Ammon's horn (tissue), 1 donor: ENCODE measurements at places on chromosomes 3 and 15.

DNA sequence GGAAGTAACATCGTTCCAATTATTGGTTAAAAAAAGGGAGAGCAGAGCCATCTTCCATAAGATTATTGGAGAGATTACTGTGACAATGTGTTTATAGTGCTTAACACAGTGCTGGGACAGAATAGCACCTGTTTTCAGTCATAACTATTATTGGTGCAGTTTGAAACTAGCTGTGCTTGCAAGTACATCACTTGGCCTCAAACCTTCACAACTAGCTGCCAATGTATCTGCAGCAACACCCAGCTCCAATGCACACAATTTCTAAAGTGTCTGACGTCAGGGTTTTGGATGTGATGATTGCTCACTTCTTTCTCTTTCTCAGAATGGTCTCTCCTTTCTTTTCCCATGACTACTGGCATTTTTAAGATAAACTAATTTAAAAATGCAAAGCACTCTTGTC lies 246.2 kb downstream of the SV2B start:
- DNase-seq, result no peak

GRCh38 chr15:58549785-58550074 lies 117.9 kb downstream of the LIPC start:
- peak; percentile 35 for DNase-seq

GRCh38 chr3:33202711-33203457 lies 15.7 kb downstream of the SUSD5 start:
- DNase-seq, result no peak

DNA sequence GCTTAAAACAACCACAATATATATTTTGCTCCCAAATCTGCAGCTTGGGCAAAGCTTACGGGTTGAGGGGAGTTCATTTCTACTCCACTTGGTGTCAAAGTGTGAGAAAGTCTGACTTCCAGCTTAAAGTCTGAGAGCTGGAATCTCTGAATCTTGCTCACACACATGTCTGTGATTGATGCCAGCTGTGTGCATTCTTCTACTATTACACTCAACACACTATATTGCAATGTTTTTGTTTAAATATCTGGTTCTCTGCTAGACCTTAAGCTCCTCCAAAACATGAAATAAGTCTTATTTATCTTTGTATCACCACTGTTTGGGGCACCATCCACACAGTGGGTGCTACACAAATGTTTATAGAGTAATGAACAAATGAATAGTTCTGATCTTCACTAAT lies 36.7 kb upstream of the SECISBP2L start:
- DNase-seq, result no peak

DNA sequence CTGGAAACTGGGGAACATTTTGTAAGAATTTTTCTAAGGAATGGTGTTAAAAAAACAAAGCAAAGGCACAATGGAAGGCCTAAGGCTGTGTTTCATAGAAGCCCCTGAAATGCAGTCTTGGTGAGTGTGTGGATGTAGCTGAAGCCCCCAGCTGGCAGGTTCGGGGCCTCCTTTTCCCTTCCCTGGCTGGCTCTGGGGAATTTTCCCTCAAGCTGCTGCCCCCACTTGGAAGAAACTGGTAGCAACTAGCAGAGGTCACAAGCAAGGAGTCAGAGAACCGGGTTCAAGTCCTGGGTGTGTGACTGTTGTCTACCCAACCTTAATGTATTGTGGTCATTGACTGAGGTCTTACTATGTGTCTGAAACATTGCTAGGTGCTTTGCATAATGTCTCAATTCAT lies 85.3 kb upstream of the MYZAP start:
- no peak for DNase-seq

- no peak for DNase-seq
Measured at GRCh38 chr15:60777558-60777957, 298.6 kb upstream of the ICE2 start.

GRCh38 chr3:161890147-161890625 lies 393.6 kb downstream of the OTOL1 start:
- no peak for DNase-seq

DNA sequence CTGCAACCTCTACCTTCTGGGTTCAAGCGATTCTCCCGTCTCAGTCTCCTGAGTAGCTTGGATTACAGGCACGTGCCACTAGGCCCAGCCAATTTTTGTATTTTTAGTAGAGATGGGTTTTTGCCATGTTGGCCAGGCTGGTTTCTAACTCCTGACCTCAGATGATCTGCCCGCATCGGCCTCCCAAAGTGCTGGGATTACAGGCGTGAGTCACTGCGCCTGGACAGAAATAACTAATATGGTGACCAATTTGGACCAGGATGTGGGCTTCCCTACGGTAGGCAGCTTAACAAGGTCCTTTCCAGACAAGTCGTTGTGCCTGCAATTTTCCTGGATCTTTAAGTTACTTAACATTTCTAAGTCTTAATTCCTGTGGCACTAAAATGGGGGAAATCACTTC lies 14.8 kb downstream of the WDR53 start:
- no peak for DNase-seq

DNA sequence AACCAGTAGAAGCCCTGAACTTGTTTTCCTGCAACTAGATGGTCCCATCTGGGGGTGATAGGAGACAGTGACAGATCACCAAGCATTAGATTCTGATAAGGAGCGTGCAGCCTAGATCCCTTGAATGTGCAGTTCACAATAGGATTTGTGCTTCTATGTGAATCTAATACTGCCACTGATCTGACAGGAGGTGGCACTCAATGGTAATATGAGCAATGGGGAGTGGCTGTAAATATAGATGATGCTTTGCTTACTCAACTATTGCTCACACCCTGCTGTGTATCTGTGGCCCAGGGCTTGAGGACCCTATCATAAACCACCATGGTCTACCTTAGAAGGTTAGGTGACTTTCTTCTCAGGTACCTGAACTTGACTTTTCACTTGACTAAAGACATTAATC lies 417.1 kb upstream of the ARHGEF26 start:
- DNase-seq, result no peak

GRCh38 chr3:167151636-167152035 lies 228.5 kb downstream of the ZBBX start:
- DNase-seq, result no peak

DNA sequence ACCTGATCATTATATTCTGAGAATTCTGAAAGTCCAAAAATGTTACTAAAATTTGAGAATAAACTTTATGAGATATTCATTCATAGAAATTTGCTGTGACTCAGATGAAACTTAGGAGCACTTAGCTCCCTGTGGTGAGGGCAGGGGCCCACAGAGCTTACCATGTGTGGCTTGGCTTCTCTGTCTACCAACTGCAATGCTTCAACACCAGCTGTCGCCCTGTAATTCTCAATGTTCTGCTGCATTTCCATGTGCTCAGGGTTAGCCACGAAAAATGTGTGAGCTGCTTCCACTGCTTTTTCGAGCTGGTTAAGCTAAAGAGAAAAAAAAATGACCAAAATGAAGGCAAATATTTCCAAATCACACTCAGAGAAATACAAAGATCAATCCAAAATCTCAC lies 125.6 kb downstream of the P3H2 start:
- peak; percentile 45 for DNase-seq

DNA sequence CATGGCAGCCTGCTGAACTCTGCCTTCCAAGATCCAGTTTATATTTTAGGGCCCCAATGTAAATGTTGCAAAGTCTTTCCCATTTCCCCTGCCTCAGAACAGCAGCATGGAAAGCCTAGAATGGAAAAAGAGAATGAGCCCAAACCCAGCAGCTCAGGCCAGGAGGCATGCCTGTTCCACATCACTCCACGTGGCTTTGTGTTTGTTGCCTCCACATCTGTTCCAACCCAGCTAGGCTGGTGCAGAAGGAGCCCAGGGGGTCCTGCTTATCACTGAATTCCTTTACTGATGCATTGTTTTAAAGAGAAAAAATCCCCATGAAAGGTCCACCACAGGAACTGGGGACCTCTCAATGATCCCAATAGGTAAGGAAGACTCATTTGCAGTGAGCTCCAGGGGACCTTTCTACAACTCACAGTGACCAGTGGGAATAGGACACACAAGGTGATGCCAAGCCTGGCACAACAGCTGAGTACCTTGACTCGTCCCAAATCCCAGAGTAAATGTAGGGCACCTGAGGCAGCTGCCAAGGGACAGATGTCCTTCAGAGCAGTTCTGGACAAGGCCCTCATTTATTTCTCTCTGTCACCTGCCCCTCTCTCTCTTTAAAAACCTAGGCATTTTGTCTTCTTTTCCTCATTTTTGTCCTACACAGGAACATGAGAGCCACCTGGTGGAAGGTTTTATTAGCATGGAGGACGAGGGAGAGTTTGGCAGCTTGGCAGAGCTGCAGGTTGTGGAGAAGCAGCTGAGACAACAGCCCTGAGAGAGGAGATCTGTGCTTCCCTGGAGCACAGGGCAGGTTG lies 41.7 kb upstream of the ADAMTS17 start:
- peak; percentile 15 for DNase-seq

GRCh38 chr3:42613462-42613861 lies 13.0 kb downstream of the NKTR start:
- DNase-seq, result no peak

DNA sequence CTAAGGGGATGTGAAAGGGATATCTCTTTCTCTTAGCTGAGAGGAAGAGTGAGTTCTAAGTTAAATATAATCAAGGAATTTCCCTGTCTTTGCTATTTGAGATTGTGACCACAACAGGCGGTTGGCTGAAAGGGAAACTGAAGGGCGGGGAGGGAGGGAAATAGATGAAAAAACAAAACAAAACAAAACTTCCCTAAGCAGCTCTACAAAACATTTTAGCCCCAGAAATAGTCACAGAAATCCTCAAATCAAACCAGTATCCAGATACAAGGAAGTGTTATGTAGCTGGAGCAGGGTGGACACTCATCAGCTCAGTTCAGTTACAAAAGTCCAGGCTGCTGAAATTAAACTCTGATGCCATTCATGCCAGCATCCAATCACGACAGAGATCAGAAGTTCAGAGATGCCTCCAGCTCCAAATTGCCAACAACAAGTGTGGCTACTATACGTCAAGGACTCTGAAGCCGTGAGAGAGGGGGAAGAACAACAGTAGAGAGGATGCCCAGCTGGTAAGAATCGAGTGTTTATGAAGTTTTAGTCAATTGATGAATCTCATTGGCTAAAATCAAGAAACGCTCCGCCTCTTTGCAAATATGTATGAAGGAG lies 319 bp upstream of the TP63 start:
- peak; percentile 3 for DNase-seq

- DNase-seq, result peak; percentile 42
Measured at GRCh38 chr15:75023872-75024636, 664 bp downstream of the PPCDC start.

- DNase-seq, result no peak
Measured at GRCh38 chr15:92553317-92553716, 102.3 kb downstream of the FAM174B start.

DNA sequence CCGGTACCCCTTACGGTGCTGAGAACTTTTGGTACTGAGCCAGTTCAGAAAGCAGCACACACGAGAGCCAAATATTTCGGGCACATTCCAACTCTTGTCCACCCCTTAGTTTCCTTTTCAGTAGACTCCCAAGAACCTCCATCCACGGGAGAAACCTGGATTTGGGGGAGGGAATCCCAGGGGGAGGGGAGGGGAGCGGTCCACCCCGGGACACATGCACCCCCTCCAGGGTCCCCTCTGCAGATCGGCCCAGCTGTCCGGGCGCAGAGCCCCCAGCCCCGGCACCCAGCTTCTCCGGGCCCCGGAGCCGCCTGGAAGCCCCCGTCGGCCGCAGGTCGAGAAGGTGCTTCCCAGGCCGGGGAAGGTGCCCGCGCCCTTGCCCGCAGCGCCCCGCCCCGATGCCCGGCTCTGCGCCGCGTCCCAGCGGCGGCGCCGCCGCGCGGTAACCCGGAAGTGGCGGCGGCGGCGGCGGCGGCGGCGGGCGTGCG lies 455 bp upstream of the ABHD17C start:
- DNase-seq, result peak; percentile 15

DNA sequence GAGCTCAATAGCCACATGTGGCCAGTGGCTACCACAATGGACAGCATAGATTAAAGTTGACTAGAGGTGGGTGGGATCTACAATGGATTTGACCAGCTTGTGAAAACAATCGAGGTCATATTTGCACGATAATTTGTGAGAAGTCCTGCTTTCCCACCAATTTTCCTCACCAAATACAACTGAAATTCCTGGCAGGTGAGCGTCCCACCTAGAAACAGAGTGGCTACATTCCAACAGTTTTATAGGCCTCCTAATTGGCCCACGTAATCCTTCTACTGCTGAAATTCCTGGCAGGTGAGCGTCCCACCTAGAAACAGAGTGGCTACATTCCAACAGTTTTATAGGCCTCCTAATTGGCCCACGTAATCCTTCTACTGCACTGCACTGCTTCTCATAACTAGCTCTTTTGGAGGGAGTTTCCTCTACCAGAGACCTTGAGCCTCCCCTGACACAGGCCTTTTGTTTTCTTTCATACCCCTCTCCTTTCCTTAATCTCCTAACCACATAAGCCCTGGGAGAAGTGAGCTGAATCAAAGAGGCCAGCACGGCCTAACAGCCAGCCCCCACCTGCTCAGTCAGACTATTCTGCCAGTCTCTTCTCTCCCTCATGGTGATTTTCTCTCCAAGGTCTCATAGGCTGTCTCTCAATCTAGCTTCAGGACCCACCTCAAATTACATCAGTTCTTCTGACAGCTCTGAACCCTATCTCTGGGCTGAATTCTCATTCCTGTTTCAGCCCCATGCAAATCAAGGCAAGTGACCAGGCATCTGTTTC lies 80.2 kb downstream of the BFSP2 start:
- DNase-seq, result no peak
